ENCODE measurements at places on chromosomes 16 and 17. TPM values are rescaled to one million over a fixed set of nuclear protein-coding genes. Genes with fewer than 3 reads are reported as not detected.
A peak's percentile ranks its signal among the peaks of the same experiment; 100 is the strongest.

GRCh38 chr17:27756467-27757371 lies 43.6 kb downstream of the NOS2 start:
- no peaks in the 10 kb centered on the region for H3K27me3 ChIP-seq
- H3K4me3 ChIP-seq, result no peak overlapping the region
- H3K27ac ChIP-seq, result no peak overlapping the region
- H3K4me1 ChIP-seq, result no peaks in the 10 kb centered on the region

The CCL4L2 gene
- not detected for total RNA-seq

DNA sequence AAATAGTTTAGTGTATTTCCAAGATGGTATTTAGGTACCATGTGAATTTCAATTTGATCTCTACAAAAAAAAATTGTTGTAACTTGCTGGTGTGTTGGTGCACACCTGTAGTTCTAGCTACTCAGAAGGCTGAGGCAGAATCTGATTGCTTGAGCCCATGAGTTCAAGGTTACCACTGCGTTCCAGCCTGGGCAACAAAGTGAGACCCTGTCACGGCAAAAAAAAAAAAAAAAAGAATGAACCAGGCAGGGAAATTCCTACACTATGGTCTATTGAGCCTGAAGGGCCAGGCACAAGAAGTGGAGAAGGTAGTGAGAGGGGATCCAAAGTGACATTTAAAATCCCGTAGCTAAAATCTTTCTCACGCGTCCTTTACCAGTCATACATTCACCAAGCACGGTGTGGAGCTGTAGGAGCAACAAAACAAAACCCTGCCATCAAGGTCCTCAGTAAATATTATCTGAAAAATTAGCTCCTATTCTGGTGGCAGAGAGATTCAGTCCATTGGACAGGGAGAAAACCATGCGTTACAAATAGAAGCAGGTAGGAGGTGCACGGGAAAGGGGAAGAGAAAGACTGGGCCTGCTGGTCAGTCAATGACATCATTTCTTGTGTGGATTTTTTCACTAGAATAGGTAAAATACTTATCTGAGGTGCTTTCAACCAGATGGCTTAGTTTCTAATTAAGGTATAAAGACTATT lies 27.3 kb downstream of the TXNDC11 start:
- no peak overlapping the region for H3K4me3 ChIP-seq
- no peaks in the 10 kb centered on the region for H3K4me1 ChIP-seq
- no peak overlapping the region for H3K27ac ChIP-seq
- no peaks in the 10 kb centered on the region for H3K27me3 ChIP-seq

DNA sequence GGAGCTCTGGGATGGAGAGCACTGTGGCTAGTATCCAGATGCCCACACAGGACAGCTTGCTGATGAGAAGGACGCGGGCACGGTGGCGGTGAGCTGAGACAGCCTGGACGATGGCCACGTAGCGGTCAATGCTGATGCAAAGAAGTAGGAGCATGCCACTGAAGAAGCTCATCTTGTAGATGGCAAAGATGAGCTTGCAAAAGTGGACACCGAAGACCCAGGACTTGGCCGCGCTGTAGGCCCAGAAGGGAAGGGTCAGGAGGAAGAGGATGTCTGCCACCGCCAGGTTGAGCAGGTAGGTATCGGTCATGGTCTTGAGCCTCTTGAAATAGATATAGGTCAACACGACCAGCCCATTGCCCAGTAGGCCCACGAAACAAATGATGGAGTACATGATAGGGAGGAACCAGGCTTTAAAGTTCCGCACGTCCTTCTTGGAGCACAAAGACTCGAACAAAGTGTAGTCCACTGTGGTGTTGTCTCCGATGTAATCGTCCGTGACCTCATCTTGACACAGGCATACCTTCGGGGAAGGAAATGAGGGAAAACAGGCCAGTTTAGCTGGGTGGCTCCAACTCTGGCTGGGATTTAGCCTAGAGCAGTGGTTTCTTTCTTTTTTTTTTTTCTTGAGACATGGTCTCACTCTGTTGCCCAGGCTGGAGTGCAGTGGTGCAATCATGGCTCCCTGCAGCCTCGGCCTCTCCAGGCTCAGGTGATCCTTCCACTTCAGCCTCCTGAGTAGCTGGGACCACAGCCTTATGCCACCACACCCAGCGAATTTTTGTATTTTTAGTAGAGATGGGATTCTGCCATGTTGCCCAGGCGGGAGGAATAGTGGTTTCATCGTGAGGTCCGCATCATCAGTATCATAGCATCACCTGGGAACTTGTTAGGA lies 9.7 kb downstream of the CCR7 start:
- peaks cover 21% of the 10 kb centered on the region for H3K4me1 ChIP-seq
- no peak overlapping the region for H3K4me3 ChIP-seq
- no peaks in the 10 kb centered on the region for H3K27me3 ChIP-seq
- H3K27ac ChIP-seq, result no peak overlapping the region
- DNase-seq, result no peak

DNA sequence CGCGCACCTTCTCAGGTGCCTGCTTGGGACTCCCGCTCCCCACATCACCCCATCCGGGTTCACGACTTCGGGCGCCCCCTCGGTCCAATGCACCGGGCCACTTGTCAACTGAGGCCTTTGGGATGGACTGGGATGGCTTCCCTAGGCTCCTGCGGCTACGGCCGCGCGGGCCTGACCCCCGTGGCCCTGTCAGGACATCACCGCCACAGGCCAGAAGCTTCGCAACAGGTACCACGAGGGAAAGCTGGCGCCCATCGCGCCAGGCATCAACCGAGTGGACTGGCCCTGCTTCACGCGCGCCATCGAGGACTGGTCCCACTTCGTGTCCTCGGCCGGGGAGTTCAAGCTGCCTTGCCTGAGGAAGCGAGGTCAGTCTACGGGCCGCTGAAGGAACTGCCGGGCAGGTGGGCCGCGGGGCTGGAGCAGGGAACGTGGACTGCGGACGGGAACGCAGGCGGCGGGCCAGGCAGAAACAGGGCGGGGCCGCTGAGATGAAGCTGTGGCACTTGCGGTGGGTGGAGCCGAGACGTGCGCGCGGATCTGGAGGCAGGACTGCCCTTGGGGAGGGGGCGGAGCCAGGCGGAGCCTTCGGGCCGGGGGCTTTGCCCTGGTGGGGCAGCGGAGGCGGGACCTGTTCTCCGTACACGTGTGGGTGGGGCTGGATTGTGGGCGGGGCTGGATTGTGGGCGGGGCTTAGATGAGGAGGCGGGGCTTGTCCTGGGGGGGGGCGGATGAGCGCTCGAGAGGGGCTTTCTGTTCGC lies 13.7 kb upstream of the CNGB1 start:
- H3K4me1 ChIP-seq, result no peaks in the 10 kb centered on the region
- no peak overlapping the region for H3K4me3 ChIP-seq
- H3K27ac ChIP-seq, result no peak overlapping the region
- H3K27me3 ChIP-seq, result no peaks in the 10 kb centered on the region

The ALOX12B gene
- 1.2 TPM for total RNA-seq

DNA sequence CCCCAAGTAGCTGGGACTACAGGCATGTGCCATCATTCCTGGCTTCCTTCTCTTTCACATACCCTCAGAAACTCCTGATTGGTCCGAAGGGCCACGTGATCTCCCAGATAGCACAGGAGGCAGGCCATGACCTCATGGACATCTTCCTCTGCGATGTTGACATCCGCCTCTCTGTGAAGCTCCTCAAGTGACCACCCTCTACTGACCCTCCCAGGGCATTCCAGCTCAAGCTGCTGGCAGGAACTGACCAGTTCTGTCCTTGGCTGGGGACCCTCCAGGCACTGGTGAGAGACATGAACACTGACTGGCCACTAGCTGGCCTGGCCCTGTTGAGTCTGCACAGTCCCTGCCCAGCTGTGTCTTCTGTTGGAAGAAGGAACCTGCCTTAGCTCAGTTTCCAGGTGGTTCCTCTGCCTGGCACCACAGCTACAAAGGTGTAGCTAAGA lies 5.6 kb downstream of the ERAL1 start:
- no peaks in the 10 kb centered on the region for H3K4me1 ChIP-seq
- H3K4me3 ChIP-seq, result no peak overlapping the region
- H3K36me3 ChIP-seq, result no peaks in the 10 kb centered on the region
- no peaks in the 10 kb centered on the region for H3K27me3 ChIP-seq

The ZNF423 gene
- total RNA-seq, result not detected

DNA sequence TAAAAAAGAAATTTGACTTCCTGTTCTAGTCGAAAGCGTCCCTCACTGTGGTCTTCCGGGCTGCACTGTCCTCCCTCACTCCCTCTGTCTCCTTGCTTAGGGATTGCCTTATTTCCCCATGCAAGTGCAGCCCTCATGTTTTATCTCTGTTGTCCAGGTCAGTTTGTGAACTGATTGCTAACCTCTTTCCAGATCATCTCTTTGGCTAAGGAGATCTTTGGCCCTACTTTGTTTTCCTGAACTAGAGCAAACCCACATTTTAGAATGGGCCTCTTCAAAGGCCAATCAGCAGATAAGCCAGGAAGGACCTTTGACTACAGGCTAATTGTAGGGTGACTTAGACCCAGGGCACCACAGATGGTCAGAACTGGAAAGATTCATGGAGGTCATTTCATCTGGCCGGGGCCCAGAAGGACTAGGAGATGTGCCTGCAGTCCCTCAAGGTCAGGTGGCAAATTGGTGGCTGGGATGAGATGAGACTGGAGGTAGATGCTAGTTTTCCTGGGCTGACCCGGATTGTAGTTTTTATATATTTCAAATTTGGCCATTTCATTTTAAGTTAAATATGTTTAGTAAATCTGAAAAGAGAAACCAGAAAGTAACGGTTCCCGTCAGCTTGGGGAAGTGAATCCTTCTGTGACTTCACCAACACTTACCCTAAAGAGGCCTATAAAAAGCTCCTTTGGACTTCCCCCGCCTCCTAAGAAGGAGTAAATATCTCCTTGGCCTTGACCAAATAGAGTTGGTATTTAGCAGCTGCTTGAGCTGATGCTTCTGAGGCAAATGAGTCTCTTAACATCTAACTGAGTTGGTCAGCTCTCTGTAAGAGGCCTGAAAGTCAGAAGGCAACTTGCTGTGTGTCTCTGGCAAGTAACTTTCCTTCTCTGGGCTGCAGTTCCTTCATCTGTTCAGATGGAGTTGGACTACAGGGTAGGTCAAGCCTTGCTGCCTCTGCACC lies 6.2 kb upstream of the SLC25A19 start:
- H3K27ac ChIP-seq, result no peak overlapping the region
- H3K27me3 ChIP-seq, result no peaks in the 10 kb centered on the region
- H3K4me1 ChIP-seq, result no peaks in the 10 kb centered on the region
- H3K4me3 ChIP-seq, result no peak overlapping the region

- H3K27me3 ChIP-seq, result no peaks in the 10 kb centered on the region
- H3K4me3 ChIP-seq, result peak overlapping the region; percentile 83
- peak; percentile 83 for DNase-seq
Measured at GRCh38 chr16:30052671-30053372, 12.7 kb upstream of the ALDOA start.

The MT1G gene
- not detected for total RNA-seq
